ENCODE measurements at places on chromosomes 11 and 22.
A peak's percentile ranks its signal among the peaks of the same experiment; 100 is the strongest.

- peak; percentile 72 for DNase-seq
Observed at GRCh38 chr11:99020352-99021225, at the start of gene CNTN5. CNTN5 (plus strand) TSS chr11:99020949.

DNA sequence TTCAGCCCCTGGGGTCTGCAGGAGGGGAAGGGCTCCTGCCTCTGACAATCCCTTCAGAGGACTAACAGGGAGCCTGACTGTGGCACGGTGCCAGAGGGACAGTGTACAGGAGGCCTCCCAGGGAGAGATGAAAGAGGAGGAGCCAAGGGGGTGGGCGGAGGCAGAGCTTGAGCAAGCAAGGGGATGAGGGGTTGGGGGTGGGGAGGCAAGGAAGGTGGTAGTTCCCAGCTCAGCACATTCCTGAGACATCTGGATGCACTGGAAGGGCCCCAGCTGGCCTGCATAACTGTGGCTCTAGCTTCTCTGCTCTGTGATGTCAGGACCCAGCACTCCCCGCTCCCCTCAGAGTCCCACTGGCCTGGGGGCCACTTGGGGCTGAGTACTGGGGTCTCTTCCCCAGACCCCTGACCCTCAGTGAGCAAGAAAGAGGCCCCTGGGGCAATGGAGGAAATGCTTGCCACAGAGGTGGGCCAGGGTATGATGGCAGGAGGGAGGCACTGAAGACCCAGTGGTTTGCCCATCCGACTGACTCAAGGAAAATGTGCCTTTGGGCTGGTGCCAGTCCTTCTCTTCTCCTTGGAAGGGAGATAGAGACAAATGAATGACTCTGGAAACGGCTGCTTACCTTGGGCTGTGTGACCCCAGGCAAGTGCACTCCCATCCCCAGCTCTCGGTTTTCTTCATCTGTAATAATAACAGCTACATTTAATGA, 13.3 kb downstream of the CREB3L1 start:
- no peak for DNase-seq

- no peak for DNase-seq
Observed at GRCh38 chr11:4118107-4118506, 23.5 kb downstream of the RRM1 start.

- DNase-seq, result no peak
Observed at GRCh38 chr11:117443266-117444186, 115.9 kb downstream of the CEP164 start.

- no peak for DNase-seq
Observed at GRCh38 chr11:1207401-1208143, 15.3 kb upstream of the MUC5B start.

DNA sequence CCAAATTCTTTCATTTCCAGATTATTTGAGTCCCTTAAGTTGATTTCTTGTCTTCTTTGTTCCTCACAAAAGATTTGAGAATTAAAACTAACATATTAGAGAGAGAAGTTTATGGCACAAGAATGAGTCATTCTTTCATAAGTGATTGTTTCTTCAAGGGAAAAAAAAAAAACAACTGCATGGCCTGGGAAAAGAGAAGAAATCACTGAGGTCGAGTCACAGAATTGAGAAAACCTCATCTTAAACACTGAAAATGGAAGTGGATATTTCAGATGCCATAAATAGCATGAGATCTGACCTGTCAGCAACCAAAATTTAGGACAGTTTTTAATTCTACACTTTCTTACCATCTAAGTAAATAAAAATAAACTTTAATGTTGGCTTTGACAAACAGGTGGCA, 87.2 kb downstream of the CWF19L2 start:
- DNase-seq, result no peak

GRCh38 chr22:23219822-23220484, 39.6 kb downstream of the BCR start:
- no peak for DNase-seq

GRCh38 chr11:114160894-114161293, 101.4 kb downstream of the ZBTB16 start:
- no peak for DNase-seq

DNA sequence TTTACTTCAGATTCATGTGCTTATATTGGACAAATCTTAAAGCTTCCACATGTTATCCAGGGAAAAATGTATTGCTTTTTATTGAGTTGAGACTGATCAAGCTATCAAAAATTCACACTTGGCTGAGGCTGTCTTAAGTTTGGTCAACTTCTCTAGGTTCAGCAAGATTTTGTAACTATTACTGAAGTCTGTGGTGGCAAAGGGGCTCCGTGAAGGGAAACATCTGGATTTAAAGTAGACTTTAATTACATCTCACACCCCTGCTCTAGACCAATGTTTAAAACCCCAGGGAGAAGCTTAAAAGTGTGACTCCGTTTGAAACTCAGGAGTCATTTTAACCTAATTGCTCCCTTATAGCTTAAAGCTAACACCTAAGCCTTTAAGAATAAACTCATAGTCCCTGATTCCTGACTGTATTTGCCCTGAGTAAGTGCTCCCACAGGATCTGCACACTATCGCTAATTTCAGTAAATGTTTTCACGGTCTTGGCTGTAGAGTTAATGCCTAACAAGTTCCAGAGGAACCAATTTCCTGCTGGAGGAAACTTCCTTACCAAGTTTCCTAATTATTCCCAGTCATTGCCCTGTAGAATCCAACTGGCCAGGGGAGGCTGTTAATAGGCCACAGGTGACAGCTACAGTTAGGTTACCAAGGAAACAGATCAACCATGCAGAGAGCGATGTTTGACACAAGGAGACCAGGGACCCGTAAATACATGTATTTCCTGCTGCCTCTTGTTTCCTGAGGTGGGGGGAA, 40.5 kb downstream of the OR10A6 start:
- DNase-seq, result no peak

DNA sequence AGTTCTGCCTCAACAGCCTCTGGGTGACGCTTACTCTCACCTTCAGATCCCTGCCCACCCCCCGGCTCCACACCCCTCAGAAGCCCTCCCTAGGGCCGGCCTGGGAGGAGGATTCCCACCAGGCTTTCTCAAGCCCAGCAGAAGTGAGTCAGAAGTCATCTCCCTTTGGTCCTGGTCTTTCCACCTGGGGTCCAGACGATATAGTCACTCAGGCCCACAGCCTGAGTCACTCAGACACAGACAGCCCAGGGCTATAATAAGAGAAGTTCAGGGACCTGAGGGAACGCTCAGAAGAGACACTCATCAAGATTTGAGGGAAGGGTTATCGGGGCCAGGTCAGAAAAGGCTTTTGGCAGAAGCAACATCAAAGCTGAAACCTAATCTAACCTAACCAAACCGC, 127.1 kb downstream of the SPATA19 start:
- no peak for DNase-seq

GRCh38 chr11:24574461-24574860, 77.6 kb downstream of the LUZP2 start:
- no peak for DNase-seq

DNA sequence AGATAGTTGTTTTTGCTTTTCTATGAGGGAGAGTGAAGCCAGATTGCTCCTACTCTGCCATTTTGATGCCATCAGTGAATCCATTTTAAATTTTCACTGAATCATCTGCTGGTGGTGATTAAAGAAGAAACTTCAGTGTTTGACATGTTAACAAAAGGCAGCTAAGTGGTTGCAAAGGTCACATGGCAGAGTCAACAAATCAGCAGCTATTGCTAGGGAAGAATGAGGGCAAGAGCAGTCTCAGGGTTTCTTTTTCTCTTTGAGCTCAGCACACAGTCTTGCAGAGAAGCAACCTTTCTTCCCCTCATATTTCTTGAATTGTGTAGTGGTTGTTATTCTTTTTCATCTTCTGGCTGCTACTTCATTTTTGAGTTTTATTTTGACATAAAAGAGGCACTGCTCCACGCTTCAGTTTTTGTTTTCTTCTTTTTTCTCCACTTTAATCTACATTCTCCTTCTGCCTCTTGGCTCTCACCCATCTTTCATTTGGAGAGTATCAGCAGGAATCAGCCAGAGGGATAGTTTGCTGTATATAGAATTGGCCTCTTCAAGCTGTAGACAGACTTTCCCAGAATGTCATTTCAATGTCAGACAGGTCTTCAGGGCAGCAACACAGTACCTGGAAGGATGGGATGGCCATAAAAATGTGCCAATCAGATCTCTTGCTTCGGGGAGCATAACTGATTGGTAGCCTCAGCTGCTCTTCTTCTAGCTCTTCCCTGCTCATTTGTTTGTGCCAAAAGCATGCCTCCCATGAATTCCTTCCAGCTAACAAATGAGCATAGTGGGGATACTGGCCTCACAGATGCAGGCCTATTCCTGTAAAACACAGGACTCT, 153.9 kb downstream of the TRPC6 start:
- DNase-seq, result no peak

- DNase-seq, result no peak
Observed at GRCh38 chr11:114400915-114401223, 403 bp downstream of the RBM7 start.

DNA sequence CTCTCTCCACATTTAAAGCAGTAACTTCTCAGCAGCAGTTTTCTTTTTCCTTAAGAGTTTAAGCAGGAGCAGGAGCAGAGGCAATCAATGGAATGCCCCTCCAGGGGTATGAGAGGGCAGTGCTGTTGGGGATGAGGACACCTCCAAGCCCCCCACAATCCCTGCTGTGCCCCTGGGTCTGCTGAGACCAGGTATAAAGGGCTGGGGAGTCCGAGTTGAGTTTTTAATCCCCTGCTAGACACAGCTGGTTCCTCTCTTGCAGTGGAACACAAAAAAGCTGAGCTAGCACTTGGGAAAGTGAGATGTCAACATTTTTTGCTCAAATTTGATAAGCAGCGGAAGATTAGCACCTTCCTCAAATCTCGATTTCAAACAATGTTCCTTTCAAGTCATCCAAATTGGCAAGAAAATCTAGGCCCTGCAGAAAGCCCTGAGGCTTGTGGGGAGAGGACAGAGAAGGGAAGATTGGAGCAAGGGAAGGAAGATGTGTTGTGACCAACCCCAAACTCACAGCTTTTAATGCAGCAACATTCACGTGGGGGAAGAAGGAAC, 581.9 kb downstream of the SOX6 start:
- DNase-seq, result no peak

DNA sequence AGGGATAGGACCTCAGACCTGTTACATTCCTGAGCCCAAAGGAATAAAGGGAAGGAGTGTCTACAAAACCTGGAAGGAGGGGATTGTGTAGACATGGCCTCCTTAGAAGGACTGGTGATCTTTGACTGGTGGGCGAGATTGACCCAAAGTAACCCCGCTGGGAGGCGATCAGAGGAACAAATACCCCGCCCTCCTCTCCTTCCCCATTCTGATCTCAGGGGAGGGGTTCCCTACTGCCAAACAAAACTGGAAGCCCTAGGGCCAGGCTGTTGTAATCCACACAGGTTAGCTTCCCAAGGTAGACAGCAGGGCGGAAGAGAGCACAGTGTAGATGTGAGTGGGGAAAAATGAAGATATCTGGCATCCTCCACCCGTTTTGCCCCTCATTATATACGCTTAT, 24.7 kb downstream of the NCF4 start:
- DNase-seq, result no peak

GRCh38 chr11:120203626-120204025, 7.2 kb upstream of the OAF start:
- DNase-seq, result no peak

DNA sequence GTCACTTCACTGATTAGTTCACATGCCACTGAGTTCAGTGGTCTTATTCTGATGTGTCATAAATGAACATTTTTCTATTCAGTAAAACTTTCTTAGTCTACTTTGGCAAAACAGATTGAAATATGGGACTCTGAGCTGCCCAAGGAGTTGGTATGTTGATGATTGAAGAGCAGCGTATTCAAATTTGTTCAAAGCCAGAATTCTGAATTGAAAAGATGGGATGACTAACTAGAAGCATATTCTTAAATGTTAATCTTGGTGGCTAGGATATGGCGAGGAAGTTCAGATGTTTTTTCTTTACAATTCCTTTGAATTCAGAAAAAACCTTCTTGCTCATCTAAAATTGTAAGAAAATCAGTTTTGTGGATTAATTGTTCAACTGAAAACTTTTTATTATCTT, 34.7 kb downstream of the KMT2A start:
- DNase-seq, result no peak

DNA sequence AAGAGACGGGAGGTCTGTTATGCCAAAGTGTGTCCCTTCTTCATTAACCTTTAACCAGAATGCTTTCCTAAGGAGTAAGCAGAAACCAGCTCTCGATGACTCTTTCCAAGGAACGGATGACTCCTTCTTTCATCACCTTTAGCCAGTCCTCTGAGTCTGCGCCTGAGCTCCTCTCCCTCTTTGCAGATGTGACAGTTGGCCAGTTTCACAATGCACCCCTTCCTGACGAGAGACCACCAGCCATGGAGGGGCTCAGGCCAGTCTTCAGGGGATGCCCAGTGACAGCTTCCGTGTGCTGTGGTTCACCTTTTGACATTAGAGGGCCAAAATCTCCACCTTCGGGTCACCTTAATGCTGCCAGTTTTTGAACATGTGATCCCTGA, 826.1 kb downstream of the TBC1D22A start:
- DNase-seq, result no peak

DNA sequence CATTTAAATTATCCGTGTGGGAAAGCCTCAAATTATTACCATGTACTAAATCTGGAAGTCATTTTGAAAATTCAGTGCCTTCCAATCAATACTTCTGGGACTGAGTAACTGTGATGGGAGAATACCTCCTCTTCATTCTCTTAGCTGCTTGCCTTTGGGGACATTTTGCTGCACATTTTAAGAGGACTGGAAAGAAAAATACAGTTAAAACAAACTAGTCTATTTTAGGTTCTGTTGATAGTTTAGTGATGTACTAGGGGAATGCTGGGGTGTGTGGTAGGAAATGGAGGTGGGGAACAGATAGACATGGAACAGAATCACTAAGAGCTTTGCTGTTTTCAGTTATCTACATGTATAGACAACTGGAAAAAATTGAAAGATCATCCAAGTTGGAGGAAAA, 65.7 kb upstream of the APOA1 start:
- no peak for DNase-seq

DNA sequence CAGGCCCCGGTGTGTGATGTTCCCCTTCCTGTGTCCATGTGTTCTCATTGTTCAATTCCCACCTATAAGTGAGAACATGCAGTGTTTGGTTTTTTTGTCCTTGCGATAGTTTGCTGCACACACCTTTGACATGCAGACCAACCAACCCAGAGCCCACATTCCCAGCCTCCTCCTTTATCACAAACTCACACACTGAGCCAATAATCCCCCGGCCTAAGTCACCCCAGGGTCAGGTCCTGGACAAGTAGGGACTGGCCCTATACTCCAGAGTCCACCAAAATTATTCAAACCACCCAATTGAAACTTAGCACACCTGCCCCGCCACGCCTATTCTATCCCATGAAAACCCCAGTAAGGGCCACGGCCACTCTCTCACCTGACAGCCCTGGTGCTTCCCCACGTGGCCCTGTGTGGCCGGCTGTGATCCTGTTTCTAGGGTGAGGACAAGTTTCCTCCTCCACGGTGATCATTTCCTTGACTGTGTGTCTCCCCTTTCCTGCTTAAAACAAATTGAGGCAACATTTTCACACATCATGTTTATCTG, 83.1 kb upstream of the SLC22A12 start:
- DNase-seq, result no peak

GRCh38 chr11:67262731-67263675, 3.3 kb upstream of the GRK2 start:
- no peak for DNase-seq

GRCh38 chr11:76277298-76278175, 71.2 kb upstream of the WNT11 start:
- no peak for DNase-seq

- DNase-seq, result no peak
Observed at GRCh38 chr22:30874431-30875370, 93.9 kb downstream of the MORC2 start.
